Esophagus squamous epithelium (tissue), 5 donors: ENCODE measurements at places on chromosomes 11 and 22.

- no peak for DNase-seq
Observed at GRCh38 chr11:67433536-67434394, 3.7 kb downstream of the PTPRCAP start.

- no peak for DNase-seq
Observed at GRCh38 chr11:74519710-74520109, 26.2 kb upstream of the LIPT2 start.

- DNase-seq: no peak
Observed at GRCh38 chr11:36427079-36427478, 83.0 kb downstream of the TRAF6 start.

DNA sequence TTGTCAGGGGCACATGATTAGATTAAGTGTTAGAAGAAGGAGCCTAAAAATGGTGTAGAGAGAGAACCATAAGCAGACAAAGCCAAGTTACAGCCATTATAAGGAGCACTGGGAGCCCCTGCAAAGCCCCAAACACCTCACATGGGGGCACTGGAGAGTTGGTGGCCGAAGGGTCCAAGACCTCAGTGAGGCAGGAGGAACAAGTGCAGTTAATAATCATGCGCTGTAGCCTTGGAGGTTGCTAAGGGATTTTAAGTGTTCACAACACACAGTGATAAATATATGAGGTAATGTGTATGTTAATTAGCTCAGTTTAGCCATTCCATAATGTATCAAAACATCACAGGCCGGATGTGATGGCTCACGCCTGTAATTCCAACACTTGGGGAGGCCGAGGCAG, 54.4 kb upstream of the JAM3 start:
- no peak for DNase-seq

DNA sequence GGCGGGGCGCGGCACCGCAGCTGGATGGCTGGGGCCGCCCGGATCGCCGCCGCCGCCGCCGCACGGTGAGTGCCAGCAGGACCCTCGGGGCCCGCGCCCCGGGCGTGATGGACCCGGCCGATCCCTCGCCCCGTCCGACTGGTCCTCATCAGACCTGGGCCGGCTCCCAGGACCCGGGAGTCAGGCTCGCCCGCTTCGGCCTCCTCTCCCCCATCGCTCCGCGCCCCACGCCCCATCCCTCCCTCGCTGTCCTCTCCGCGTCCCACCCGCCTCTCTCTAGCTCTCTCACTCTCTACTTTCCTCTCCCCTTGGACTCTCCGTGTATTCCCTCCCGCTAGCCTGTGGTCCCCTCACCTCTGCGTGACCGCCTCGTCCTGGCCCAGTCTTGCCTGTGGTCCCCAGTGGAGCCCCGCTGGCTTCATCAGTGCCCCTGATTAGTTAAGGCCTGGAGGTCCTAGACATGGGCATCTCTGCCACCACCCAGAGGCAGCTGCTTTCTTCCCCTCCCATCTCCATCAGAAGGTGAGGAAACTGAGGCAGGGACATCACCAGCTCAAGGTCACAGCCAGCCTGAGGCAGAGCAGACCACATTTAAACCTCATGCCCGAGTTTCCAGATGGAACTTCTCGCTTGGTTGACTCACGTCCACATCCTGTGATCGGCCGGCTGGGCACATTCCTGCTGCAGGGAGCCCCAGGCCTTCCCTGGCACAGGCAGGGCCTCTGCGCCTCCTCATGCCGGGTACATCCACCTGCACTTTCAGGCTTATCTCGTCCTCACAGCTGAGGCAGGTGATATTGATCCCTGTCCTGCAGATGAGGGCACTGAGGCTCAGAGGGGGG, 429 bp downstream of the SLC39A13 start:
- DNase-seq: no peak

GRCh38 chr22:47575291-47575690, 812.8 kb downstream of the TBC1D22A start:
- no peak for DNase-seq

DNA sequence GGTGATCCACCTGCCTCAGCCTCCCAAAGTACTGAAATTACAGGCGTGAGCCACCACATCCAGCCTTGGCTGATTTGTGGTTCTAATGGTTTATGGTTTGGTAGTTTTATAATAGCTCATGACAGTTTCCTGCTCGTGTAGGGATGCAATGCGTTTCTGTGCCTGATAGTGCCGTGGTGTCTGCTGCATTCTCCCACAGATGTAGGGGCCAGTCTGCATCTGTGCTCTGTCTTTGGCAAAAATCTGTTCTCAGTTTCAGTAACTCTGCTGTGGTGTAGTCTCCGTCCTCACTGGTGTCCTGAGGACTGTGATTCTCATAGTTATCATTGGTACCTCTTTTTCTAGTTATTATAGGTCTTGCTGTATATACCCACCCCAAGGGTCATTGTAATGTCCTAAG, 16.3 kb downstream of the ST14 start:
- DNase-seq: no peak

DNA sequence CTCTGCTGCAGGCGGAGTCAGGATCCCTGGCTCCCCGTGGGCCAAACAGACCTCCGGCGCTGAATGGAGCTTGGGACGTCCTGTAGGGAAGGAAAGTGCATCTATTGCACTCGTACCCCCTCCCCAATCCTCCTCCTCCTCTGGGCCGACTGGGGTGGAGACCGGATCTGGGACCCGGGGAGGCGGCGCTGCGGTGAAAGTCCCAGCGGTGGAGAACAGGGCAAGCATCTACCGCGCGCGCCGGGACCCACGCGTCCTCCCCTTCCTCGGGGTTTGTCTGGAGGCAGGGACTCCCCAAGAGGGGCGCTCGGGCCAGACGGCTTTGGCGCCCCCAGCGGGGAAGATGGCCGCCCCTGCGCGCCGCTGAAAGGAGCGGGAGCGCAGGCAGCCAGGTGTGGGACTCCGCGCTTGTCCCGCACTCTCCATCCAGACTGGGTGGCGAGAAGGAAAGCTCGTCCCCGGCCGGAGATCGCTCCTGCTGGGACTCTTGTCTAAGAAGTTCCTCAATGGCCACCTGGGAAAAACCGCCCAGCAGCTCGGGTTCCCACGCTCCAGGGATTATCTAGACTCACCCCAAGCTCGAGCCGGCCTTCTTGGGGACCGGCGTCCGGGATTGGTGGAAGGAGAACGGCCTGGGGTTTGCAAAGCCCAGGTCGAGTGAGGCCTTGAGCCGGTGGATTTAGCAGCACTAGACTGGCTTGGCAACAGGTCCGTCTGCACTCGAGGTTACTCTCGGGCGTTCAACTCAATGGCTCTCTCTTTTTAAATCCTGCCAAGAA, 718 bp downstream of the FADS2 start:
- no peak for DNase-seq

DNA sequence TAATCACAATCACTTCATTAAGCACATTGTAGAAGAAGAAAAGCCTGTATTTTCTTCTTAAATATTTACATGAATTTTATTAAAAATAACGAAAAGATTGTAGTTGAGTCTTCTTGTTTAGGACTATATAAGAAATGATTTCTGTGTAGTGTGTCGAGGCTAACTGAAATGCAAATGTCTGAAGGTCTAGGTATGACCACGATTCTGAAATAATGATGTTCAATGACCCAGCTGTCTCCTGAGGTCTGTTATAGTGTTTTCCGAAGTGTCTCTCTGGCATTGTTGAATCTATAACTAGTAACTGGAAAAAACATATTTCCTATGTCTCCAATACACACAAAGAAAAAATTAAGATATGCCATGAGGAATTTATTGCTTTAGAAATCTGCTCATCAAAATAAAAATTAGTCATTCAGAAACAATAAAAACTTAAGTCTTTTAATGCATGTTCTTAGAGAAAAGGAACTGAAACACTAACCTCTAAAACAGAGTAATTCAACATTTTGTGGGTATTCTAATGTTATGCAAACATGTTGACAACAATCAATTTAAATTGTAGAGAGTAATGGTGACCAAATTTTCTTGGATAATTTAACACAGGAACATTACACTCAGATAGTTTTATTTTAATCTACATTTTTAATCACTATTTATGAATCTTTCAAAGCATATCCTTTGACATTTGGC, 55.0 kb downstream of the CASP12 start:
- DNase-seq: no peak

DNA sequence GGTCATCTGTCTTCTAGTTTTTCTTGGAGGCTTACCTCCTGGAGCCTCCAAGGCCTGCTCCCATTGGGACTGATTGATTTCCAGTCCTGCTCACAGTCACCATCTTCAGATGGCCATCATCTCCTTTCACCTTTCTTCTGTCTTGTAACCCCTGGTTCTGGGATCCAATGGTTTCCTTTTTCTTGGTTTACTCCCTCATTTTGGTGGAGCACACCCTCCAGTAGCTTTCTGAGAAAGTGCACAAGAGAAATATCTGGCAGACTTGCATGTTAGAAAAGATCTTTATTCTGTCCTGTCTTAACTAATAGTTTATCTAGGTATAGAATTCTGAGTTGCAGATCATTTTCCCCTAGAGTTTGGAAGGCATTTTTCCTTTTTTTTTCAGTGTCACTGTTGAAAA, 50.9 kb downstream of the MPPED1 start:
- DNase-seq: no peak

DNA sequence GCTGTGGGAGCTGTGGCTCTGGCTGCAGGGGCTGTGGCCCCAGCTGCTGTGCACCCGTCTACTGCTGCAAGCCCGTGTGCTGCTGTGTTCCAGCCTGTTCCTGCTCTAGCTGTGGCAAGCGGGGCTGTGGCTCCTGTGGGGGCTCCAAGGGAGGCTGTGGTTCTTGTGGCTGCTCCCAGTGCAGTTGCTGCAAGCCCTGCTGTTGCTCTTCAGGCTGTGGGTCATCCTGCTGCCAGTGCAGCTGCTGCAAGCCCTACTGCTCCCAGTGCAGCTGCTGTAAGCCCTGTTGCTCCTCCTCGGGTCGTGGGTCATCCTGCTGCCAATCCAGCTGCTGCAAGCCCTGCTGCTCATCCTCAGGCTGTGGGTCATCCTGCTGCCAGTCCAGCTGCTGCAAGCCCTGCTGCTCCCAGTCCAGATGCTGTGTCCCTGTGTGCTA, 514 bp downstream of the KRTAP5-9 start:
- no peak for DNase-seq

GRCh38 chr11:87740968-87741367, 434.3 kb downstream of the RAB38 start:
- DNase-seq: no peak

- no peak for DNase-seq
Observed at GRCh38 chr11:47378010-47378835, at the start of gene SPI1. SPI1 (minus strand) TSS chr11:47378547; CDS start chr11:47378353, 194 bp downstream.

DNA sequence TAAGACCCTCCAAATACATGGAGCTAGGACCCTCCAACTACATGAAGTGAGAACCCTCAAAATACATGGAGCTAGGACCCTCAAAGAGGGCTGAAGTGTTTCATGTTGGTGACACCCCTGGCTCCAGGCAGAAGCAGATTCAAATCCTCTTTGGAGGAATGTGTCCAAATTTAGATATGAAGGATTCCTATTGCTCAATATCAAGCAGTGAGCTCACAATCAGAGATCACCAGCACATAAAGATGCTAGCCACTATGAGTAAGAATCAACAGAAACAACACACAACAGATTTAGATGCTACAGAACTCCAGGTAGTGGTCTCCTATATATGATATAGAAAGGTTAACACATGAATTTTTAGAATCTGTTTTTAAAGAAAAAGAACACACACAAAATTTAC, 11.2 kb upstream of the RAB3IL1 start:
- DNase-seq: no peak

- no peak for DNase-seq
Observed at GRCh38 chr11:94539420-94539819, 4.3 kb upstream of the FUT4 start.

- DNase-seq: no peak
Observed at GRCh38 chr11:61627850-61628661, 47.2 kb upstream of the SYT7 start.

DNA sequence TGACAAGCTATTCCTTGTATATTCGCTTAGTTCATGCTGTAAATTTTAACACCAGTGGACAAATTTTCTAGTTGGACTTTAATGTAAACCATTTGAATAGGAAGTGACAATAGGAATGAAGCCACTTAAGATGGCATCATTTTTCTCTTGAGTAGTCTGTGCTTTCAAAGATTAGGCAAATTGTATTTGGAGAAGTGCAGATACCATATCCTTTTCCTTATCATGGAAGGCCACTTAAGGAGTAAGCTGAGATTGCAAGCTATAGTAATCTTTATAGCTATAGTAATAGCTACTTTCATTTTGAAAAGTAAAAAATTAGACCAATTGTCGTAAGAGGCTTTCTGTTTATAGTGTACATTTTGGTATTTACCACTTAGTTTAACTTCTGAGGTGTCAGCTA, 12.8 kb downstream of the CAPRIN1 start:
- no peak for DNase-seq

GRCh38 chr11:65565624-65566453, 4.4 kb upstream of the ZNRD2 start:
- no peak for DNase-seq

GRCh38 chr11:69840371-69841169, 21.4 kb upstream of the FGF3 start:
- DNase-seq: no peak

DNA sequence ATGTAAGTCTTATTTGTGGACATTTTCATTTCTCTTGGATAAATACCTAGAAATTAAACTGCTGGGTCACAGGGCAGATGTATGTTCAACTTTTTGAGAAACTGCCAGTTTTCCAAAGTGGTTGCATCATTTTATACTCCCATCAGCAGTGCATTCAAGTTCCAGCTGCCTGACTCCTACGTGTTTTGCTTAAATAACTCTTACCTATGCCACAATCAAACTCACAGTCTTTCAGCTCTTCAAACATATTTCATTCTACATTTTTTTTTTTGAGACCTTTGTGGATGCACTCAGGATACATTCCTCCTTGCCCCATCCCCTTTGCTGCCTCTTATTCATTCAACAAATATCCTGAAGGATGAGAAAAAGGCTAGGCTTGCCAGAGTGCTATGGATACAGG, 9.2 kb downstream of the TCF20 start:
- DNase-seq: no peak

DNA sequence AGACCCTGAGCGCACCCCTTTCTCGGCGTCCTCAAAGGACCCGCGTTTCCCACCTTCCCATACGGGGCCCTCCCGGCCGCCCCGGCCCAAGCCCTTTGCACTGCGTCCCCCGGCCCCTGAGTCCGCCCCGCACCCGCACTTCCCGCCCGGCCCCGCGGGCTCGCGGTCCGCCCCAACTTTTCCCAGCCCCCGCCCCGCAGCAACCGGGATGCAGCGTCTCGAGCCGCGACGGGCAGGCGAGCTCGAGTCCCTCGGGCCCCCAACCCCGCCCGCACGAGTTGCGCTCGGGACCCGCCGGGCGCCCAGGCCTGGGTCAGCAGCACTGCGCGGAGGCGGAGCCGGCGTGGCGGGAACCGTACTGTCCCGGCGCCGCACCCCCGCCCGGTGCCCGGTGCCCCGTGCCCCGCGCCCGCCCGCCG, 371 bp downstream of the SMCO4 start:
- no peak for DNase-seq
